ENCODE measurements at places on chromosomes 7 and 10.

- no peak for DNase-seq
These were observed 13.8 kb upstream of the RHOBTB1 start for GRCh38 chr10:60957667-60958221.

DNA sequence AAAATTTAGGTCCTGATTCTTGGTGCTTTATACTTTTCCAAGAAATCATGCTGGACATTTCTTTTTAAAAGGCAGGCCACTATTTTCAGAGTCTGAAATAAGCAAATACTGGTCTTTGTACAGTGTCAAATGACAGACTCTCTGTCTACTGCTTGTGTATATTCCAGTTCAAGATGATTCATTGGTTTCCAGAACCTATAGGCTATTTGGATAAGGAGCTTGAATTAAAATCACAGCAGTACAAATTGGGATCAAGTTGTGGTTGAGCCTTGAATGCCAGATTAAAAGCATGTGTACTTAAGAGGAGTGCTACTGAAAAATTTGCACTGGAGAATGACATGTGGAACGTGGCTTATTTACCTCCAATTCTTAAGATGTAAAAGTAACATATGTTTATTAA lies 10.7 kb downstream of the KMT2E start:
- no peak for DNase-seq

DNA sequence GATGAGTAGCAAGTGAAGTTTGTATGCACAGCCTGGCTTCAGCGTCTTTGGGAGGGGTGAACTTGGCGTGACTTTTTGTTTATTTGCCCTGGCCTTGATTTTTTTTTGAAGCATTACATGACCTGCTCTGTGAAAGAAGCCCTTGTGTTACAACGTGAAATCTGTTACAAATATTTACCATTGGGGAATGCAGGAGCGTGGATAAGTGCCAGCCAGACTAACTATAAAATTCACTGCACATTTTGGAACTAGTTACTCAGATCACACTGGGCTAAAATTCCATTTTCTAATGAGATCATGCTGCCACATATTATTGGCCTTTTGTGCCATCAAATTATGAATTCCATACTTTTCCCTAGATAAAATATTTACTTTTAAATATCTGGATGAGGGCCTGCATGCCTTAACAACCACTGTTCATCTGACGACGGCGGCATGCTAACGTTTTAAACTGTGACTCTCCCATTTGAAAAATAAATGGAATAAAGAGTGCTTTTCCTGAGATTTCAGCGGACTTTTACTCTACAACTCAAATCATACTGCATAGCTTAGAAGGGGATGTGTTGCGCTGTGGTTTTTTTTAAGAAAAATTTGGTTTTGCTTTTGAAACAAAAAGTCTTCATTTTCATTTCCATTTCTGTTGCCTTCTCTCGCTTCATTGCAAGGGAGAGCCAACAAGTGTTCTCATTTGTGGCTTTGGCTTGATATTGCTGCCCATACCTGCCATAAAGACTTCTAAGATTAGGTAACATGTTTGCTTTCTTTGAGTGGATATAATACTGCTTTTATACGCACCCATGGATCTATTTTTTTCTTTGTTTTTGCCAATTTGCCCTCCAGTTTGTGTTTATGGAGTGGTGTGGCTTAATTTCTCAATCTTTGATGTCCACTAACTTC lies 352.2 kb downstream of the TFEC start:
- DNase-seq = no peak

GRCh38 chr10:33334805-33335550 lies 511 bp upstream of the NRP1 start:
- no peak for DNase-seq

DNA sequence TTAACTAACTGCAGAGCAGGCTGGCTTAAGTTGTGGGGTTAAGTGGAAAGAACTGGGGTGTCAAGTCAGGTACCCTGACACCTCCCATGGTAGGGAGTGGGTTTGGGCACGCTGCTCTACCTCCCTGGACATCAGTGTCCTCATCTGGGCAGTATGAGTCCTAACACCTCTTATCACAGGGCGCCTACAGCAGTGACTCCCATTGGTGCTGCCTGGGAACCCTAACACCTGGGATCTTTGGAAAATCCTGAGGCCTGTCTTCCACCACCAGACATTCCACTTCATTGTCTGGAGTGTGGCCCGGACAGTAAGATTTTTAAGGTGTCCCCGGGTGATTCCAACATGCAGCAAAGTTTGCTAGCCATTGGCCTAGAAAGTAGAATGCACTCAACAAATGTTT lies 239.1 kb downstream of the SKAP2 start:
- no peak for DNase-seq

DNA sequence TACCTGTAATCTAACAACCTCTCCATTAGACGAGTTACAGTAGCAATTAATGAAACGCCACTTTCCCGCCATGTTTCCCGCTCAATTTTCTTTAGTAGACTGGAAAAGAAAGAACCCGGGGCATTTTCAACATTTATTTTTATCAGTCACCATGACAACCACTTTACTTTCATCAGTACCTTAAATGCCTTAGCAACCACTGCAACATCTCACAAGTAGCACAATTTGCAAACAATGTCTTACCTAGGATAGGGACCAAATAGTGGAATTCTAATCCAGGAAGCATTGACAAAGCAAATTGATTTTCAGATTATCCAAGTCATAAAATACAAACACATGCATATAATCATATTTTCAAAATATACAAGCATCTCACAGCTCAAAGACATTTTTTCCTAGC lies 221.6 kb upstream of the IMMP2L start:
- no peak for DNase-seq

GRCh38 chr10:78449554-78449953 lies 415.9 kb downstream of the RPS24 start:
- DNase-seq = no peak

DNA sequence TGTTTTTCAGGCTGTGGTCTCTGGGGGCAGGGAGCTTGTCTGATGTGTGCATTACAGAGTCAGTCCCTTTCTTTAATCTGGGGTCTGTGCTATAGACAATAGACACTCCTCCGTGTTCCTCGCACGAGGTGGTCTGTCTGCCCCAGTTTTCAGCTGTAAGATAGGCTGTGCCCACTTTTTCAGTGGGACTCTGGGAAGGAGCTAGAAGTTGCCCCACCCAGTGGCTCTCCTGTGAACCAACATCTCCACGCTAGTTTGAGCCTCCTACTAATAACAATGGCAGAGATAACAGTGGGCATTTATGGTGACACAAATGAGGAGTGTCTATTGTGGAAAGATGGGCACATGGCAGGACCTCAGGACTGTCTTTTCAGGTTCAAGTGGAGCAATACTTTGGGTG lies 44.0 kb downstream of the ADRB1 start:
- DNase-seq = no peak

DNA sequence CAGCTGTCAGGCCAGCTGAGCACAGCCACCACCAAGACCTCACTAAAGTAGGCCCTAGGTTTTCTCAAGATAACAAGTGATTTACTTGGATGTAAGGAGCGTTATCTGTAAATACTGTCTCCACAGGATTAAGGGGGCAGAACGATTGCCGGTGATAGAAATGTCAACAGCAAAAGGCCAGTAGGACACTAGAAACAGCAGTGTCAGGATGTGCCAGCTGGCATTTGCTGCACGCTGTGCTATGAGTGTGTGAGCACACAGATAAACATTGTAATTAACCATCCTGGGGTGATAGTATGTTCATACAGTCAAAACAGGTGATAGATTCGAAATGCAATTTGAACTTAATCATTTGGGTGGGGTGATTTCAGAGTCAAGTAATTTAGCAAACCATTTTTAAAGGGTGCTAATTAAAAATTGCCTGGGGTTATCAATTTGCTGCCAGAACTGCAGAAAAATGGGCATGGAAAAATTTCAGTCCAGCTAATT lies 36.3 kb upstream of the NOBOX start:
- DNase-seq = no peak

DNA sequence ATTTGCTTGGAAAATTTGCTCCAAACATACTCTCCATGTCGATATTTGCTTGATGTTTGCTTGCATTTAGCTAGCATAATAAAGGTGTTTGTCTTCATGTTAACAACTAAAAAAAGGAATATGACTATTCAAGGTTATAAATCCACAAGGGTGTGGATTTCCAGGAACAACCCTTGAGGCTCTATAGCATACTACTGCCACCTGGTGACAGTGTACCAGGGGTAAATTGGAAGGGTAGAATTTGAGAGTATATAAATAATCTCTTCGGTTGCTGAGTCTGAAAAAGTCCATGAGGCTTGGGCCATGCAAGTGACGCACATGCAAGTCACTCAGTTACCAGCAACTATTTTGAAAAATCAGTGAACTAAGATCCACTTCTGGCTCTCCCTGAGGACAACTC lies 68.4 kb downstream of the SLIT1 start:
- no peak for DNase-seq

DNA sequence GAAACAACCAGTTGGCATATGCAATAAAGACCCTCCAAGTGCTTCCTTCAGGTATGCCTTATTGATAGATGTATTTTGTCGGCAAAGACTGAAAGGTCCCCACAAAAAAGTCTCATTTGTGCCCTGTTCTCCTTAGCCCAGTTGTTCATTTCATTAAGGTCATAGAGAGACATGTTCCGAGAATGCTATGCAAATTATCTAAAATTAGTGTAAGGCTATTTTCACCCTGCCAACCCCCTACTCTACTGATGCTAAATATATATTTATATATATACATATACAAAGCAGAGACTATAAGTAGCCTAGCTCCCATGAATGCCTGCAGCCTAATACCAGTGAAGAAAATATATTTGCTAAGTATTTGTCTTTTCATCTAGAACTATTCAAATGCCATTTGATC lies 96.7 kb upstream of the ADO start:
- DNase-seq = no peak

GRCh38 chr7:43647339-43647672 lies 64.4 kb downstream of the STK17A start:
- no peak for DNase-seq

GRCh38 chr10:131571865-131572264 lies 260.3 kb upstream of the TCERG1L start:
- no peak for DNase-seq

DNA sequence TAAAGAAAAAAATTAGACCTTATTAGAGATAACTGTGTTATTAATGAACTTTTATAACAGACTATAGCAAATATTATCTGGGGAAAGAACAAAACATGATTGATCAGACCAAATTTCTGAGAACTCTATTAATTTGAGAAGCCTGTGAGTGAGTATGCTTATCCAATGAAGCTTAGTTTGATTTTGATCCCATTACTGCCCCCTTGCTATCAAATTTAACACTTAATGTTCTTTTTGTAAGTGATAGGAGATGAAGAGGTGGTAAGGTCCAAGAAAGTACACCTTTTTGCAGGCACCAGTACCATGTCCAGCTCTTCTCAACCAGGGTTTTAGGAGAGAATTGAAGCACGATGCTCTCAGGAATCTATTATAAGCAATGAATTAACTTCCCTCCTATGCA lies 49.9 kb downstream of the ZNF365 start:
- no peak for DNase-seq

DNA sequence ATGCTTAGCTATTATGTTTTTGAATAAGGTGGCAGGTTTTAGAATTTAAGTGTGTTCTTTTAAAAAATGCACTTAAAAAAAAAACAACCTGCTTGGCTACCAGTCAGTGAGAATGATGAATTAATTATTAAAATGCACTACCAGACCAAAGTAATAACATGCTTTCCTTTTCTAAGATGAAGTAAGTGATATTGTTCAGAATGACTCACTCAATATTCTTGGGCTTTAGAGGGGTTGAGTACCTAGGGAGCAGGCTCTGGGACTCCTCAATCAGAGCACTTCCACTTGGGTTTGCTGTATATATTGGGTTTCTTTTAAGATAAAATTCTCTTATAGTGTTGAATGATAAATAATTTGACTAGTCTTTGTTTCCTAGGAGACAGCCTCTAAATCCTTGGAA lies 8.6 kb downstream of the STAM start:
- no peak for DNase-seq

- no peak for DNase-seq
These were observed 1.8 kb downstream of the UFSP1 start for GRCh38 chr7:100887516-100888290.

- DNase-seq = no peak
These were observed 93.8 kb downstream of the ZRANB1 start for GRCh38 chr10:125035588-125036295.

DNA sequence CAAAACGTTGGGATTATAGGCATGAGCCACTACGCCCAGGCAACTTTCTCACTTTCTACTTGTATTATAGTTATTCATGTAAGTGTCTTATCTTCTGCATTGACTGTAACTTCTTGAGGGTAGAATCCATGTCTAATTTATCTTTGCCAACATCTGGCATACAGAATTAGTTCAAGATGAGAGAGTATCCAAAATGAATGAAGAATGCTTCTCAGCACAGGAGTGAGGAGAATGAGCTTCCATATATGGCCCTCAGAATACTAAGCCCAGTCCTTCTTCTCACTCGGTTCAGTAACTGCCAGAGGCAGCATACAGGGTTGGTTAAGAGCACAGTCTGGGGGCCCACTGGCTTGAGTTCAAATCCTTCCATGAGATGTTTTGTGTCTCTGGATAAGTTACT lies 75.0 kb upstream of the LRRC17 start:
- DNase-seq = no peak
